Osteoblast (primary cell): ENCODE measurements at places on chromosomes 6 and 20. TPM values are rescaled to one million over a fixed set of nuclear protein-coding genes. Genes with fewer than 3 reads are reported as not detected.

DNA sequence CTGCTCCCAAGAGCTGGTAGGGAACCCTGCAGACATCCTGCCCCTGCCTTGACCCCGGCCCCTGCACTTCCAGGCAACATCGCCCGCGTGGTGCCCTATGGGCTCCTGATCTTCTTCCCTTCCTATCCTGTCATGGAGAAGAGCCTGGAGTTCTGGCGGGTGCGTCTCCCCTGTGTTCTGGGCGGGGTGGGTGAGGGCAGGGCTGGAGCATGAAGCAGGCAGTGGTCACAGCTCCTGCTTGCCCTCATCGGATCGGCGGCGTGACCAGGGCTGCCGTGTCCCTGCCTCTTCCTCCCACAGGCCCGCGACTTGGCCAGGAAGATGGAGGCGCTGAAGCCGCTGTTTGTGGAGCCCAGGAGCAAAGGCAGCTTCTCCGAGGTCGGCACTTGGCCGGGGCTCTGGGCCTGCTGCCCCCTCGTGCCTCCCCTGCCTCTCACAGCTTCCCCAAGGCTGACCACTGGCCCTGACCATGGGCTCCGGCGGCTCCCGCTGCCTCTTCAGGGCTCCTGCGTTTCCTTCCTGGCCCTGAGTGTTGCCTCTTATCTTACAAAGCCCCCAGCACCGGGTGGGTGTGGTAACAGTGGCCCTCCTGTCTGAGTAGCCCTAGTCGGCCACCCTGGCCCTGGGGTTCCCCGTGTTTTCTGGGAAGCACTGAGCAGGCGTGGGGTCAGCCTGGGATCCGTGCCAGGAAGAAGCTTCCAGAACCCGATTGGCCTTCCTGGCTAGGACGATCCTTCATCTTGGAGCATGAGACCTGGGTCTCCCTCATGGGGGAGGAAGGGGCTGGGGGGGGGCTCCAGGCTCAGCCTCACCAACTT is 8.0 kb upstream of the TNFRSF6B start:
- peaks cover 6% of the 10 kb centered on the region for H3K36me3 ChIP-seq
- peaks cover 4% of the 10 kb centered on the region for H3K4me1 ChIP-seq
- H3K27me3 ChIP-seq = no peaks in the 10 kb centered on the region
- DNase-seq = peak; percentile 77
- no peak overlapping the region for H3K27ac ChIP-seq

- H3K4me3 ChIP-seq = no peak overlapping the region
- DNase-seq = no peak
- H3K27me3 ChIP-seq = no peaks in the 10 kb centered on the region
- H3K36me3 ChIP-seq = peaks cover 18% of the 10 kb centered on the region
- no peak overlapping the region for H3K27ac ChIP-seq
- H3K4me1 ChIP-seq = no peaks in the 10 kb centered on the region
Measured at GRCh38 chr6:157169226-157169625, 154.1 kb downstream of the TMEM242 start.

- H3K4me1 ChIP-seq = no peaks in the 10 kb centered on the region
- H3K4me3 ChIP-seq = no peak overlapping the region
- no peak overlapping the region for H3K27ac ChIP-seq
- no peak for DNase-seq
- no peaks in the 10 kb centered on the region for H3K27me3 ChIP-seq
- H3K36me3 ChIP-seq = no peaks in the 10 kb centered on the region
Measured at GRCh38 chr6:39078695-39079094, 30.1 kb downstream of the GLP1R start.

GRCh38 chr6:150684161-150684560 is 84.5 kb downstream of the PLEKHG1 start:
- no peak overlapping the region for H3K4me3 ChIP-seq
- H3K27me3 ChIP-seq = peaks cover 6% of the 10 kb centered on the region
- H3K27ac ChIP-seq = no peak overlapping the region

DNA sequence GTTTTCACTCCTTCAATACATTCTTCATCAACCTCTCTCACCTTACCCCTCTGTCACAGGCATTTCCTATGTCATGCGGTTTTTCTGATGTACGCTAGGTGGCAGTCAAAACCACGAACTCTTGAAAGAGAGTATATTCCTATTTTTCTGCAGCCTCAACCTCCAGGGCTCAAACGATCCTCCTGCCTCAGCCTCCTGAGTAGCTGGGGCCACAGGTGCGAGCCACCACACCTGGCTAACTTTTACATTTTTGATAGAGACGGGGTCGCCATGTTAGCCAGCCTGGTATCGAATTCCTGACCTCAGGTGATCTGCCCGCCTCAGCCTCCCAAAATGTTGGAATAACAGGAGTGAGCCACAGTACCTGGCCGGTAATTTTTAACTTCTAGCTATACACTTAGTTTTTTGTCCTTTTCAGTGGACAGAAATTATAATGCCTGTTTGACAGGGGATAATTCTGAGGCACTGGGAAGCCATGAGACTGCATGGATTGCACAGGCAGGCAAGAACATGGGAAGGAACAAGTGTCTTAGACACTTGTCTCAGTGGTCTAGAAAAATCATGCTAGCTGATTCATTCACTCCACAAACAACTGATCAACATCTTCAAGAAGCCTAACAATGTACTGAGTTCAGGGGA is 22.5 kb upstream of the HFE start:
- no peaks in the 10 kb centered on the region for H3K27me3 ChIP-seq
- H3K27ac ChIP-seq = no peak overlapping the region
- H3K4me1 ChIP-seq = peaks cover 5% of the 10 kb centered on the region
- DNase-seq = no peak
- H3K36me3 ChIP-seq = no peaks in the 10 kb centered on the region

- H3K27ac ChIP-seq = peak overlapping the region; percentile 88
- no peaks in the 10 kb centered on the region for H3K27me3 ChIP-seq
- H3K4me3 ChIP-seq = peak overlapping the region; percentile 4
Measured at GRCh38 chr20:39851459-39851858, 837.6 kb downstream of the MAFB start.

DNA sequence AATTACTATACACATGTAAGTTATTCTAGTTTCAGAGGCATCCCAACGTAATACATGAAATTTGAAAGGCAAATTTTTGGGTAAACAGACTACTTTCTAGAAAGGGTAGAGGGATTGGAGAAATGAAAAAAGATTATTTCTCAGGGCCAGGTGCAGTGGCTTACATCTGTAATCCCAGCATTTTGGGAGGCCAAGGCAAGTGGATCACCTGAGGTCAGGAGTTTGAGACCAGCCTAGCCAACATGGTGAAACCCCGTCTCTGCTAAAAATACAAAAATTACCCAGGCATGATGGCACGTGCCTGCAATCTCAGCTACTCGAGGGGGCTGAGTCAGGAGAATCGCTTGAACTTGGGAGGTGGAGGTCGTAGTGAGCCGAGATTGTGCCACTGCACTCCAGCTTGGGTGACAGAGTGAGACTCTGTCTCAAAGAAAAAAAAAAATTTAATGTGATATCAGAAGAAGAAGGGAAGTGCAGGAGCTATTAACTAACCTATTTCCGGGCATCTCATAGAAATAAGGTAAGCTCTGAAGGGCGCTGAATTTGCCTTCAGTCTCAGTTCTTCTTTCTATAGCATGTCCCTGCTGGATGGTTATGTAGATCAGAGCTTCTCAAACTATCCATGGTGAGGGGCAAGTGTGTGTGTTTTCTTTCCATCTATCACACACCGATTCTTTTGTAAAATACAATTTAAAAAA is 100.3 kb upstream of the MTHFD1L start:
- H3K4me3 ChIP-seq = no peak overlapping the region
- H3K36me3 ChIP-seq = no peaks in the 10 kb centered on the region
- no peak for DNase-seq
- peaks cover 7% of the 10 kb centered on the region for H3K4me1 ChIP-seq
- H3K27ac ChIP-seq = no peak overlapping the region
- no peaks in the 10 kb centered on the region for H3K27me3 ChIP-seq

GRCh38 chr20:32727683-32728082 is 15.6 kb downstream of the COMMD7 start:
- peaks cover 10% of the 10 kb centered on the region for H3K36me3 ChIP-seq
- no peaks in the 10 kb centered on the region for H3K27me3 ChIP-seq
- H3K27ac ChIP-seq = no peak overlapping the region
- peak; percentile 99 for DNase-seq
- H3K4me3 ChIP-seq = no peak overlapping the region

DNA sequence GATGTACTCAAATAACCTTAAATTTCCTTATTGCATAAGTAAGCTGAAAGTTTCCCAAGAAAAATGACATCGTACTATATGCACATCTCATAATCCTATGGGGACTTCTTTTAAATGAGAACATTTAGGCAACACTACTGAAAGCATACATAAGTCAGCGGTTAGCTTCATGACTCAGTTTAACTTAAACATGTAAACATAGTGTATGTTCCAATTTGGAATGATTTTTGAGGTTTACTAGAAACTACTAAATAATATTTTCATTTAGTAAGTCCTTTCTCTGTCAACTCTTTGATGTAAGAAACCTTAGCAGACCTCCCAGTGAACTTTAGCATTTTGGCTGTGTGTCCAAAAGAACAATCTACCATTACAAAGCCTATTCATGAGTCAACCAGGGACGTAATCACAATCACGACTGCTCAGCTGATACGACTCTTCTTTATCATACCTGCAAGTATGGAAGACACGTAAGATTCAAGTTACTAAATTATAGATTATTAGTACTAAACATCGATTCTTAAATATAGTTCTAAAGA is 19.3 kb downstream of the HIVEP2 start:
- peaks cover 31% of the 10 kb centered on the region for H3K4me1 ChIP-seq
- H3K27me3 ChIP-seq = no peaks in the 10 kb centered on the region
- peak overlapping the region; percentile 97 for H3K27ac ChIP-seq
- peak; percentile 66 for DNase-seq
- no peak overlapping the region for H3K4me3 ChIP-seq
- H3K36me3 ChIP-seq = no peaks in the 10 kb centered on the region

- H3K27me3 ChIP-seq = no peaks in the 10 kb centered on the region
- no peak for DNase-seq
- no peak overlapping the region for H3K27ac ChIP-seq
Measured at GRCh38 chr20:53157443-53158408, 185.6 kb downstream of the TSHZ2 start.

The RTF2 gene
- total RNA-seq = 69.1 and 69.8 TPM in 2 replicates

The PRR18 gene
- 0.29 TPM in 1 of 2 replicates, not detected in the other for total RNA-seq

- H3K4me3 ChIP-seq = no peak overlapping the region
- H3K4me1 ChIP-seq = no peaks in the 10 kb centered on the region
- DNase-seq = no peak
- no peaks in the 10 kb centered on the region for H3K36me3 ChIP-seq
- no peaks in the 10 kb centered on the region for H3K27me3 ChIP-seq
- H3K27ac ChIP-seq = no peak overlapping the region
Measured at GRCh38 chr6:147055821-147056392, 148.3 kb upstream of the STXBP5 start.

GRCh38 chr20:2446845-2447244 is 23.7 kb downstream of the SNRPB start:
- no peak overlapping the region for H3K4me3 ChIP-seq
- H3K4me1 ChIP-seq = peaks cover 5% of the 10 kb centered on the region
- H3K27ac ChIP-seq = no peak overlapping the region
- no peaks in the 10 kb centered on the region for H3K36me3 ChIP-seq
- DNase-seq = no peak

DNA sequence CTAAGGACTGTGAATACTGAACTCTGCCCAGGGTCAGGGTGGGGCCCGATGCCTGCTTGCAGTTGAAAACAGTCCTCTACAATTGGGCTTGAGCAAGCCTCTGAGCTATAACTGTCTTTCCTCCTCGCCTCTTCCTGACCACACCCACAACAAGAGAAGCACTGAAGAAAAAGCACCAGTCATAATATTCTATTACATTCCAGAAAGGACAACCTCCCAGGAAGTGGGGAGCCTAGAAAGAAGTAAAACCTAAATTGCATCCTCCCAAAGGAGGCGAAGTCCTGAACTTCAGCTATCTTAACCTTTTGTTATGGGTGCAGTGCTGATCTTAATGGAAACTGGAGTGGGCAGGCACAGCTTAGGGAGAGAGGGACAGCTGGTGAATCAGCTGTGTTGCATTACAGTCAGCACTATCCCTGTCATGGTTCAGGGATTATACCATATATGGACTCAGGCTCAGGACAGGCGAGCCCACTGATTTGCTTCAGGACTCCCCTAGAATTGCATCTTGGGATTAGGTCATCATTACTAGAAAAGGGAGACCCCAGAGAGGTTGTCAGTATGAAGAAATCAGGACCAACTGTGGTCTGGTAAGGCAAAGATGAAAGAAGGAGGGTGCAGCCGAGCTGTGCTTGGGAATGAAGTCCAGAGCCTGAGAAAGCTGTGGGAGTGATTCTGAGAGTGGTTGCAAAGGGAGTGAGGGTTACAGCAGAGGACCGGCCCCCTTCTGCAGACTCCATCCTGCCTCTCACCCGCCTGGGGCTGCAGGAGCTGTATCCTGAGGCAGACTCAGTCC is 18.3 kb upstream of the TRAM2 start:
- H3K27me3 ChIP-seq = no peaks in the 10 kb centered on the region
- peak overlapping the region; percentile 85 for H3K27ac ChIP-seq
- DNase-seq = peak; percentile 72
- peaks cover 61% of the 10 kb centered on the region for H3K4me1 ChIP-seq

DNA sequence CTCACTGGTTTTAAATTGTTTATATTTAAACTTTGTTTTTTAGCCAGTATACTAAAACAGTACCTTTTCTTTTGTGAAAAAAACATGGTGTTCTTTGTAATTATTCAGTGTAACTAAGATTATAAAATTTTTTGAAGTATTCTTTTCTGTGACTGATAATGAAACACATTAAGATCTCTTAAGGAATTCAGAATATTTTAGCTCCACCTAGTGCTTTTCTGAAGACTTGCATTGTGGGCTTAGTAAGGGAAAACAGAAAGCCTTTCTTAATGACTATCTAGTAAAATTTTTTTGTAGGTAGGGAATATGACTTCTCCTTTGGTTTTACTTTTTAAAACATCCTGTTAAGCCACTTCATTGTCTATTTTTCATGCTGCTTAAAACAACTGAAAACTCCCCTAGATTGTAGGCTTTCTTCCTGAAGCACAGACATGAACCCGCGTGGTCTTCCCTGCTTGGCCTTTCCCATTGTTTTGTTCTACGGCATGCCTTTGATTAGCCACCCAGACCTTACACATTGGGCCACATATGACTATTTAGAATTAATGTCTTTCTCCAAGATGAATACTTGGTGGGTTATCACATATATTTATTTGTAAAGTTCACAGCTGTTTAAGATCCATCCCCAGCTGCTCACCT is 72.1 kb downstream of the AFDN start:
- H3K4me1 ChIP-seq = no peaks in the 10 kb centered on the region
- H3K4me3 ChIP-seq = no peak overlapping the region
- H3K27ac ChIP-seq = no peak overlapping the region
- peak; percentile 17 for DNase-seq
- no peaks in the 10 kb centered on the region for H3K27me3 ChIP-seq
